ENCODE measurements at places on chromosomes 7 and 10. TPM values are rescaled to one million over a fixed set of nuclear protein-coding genes. Genes with fewer than 3 reads are reported as not detected.

The CHPF2 gene
- 11.3 TPM for total RNA-seq

The SPDYE5 gene
- not detected for total RNA-seq

The OSBPL3 gene
- 3.9 TPM for total RNA-seq

The FRMD4A gene
- total RNA-seq = 92.9 TPM

The TAC1 gene
- 8.4 TPM for total RNA-seq

The VPS37D gene
- 14.5 TPM for total RNA-seq

The CCL24 gene
- not detected for total RNA-seq

The ANKRD1 gene
- total RNA-seq = not detected

The FXYD4 gene
- not detected for total RNA-seq

The C10orf120 gene
- not detected for total RNA-seq

The DENND2A gene
- 20.7 TPM for total RNA-seq

The OPN4 gene
- total RNA-seq = not detected

The CCDC172 gene
- not detected for total RNA-seq

The KDM7A gene
- 16.2 TPM for total RNA-seq

The PIK3CG gene
- 0.98 TPM for total RNA-seq

The INPP5F gene
- 123 TPM for total RNA-seq

The FAM25A gene
- not detected for total RNA-seq

The MYO1G gene
- 0.25 TPM for total RNA-seq

The PAPOLB gene
- 0.74 TPM for total RNA-seq

The CNPY1 gene
- total RNA-seq = 0.74 TPM

The VKORC1L1 gene
- 27.8 TPM for total RNA-seq

The CALHM1 gene
- not detected for total RNA-seq

The ITGA8 gene
- 3.2 TPM for total RNA-seq

The VWC2 gene
- 3.9 TPM for total RNA-seq

The MMD2 gene
- 4.4 TPM for total RNA-seq

The TMEM196 gene
- 12.0 TPM for total RNA-seq

The PRKG1 gene
- total RNA-seq = 13.8 TPM

The TEX47 gene
- total RNA-seq = not detected

The AGAP9 gene
- 1.7 TPM for total RNA-seq

The PKD2L1 gene
- 0.25 TPM for total RNA-seq

The SLC18A3 gene
- total RNA-seq = not detected

The GNGT1 gene
- not detected for total RNA-seq

The CRTAC1 gene
- 6.6 TPM for total RNA-seq

The TMEM184A gene
- not detected for total RNA-seq

The IDI2 gene
- total RNA-seq = not detected

The ERVW-1 gene
- total RNA-seq = not detected

The LIPF gene
- total RNA-seq = 3.4 TPM

The FAM237B gene
- total RNA-seq = not detected

The OPN1SW gene
- total RNA-seq = not detected

The CNOT4 gene
- total RNA-seq = 21.9 TPM

The ACTL6B gene
- total RNA-seq = 99.6 TPM

The GIGYF1 gene
- 17.0 TPM for total RNA-seq

The ANLN gene
- total RNA-seq = 12.8 TPM

The PRR15 gene
- 0.25 TPM for total RNA-seq

The PTPN20 gene
- total RNA-seq = 4.7 TPM

The LDB3 gene
- 0.25 TPM for total RNA-seq

The ARMC3 gene
- 2.7 TPM for total RNA-seq

The UTF1 gene
- not detected for total RNA-seq

The GPC2 gene
- 44.3 TPM for total RNA-seq

The BTBD16 gene
- total RNA-seq = not detected

The ZDHHC16 gene
- total RNA-seq = 12.5 TPM

The OR2A7 gene
- 0.74 TPM for total RNA-seq
